Skeletal muscle tissue (tissue), 5 donors: ENCODE measurements at places on chromosomes 12 and 14. TPM values are rescaled to one million over a fixed set of nuclear protein-coding genes. Genes with fewer than 3 reads are reported as not detected.

Gene NRIP2
- 1.0 TPM for total RNA-seq

Gene TMEM233
- 1.0 TPM for total RNA-seq

Gene GCN1
- total RNA-seq: 87.2 TPM

Gene TBX5
- 2.1 TPM for total RNA-seq

Gene GARIN6
- not detected for total RNA-seq

Gene SLC39A5
- not detected for total RNA-seq

Gene CLEC4C
- total RNA-seq: not detected

Gene MDGA2
- 2.1 TPM for total RNA-seq

Gene RD3L
- not detected for total RNA-seq

Gene RHEBL1
- total RNA-seq: 0.52 TPM

Gene PRB2
- not detected for total RNA-seq

Gene IFNG
- not detected for total RNA-seq

Gene PAX9
- 0.52 TPM for total RNA-seq

Gene SYNE3
- total RNA-seq: 21.4 TPM

Gene PRPF40B
- total RNA-seq: 7.3 TPM

Gene SYT1
- total RNA-seq: 2.1 TPM

Gene ETFBKMT
- total RNA-seq: 2.1 TPM

Gene GALNT6
- total RNA-seq: 1.6 TPM

Gene SALL2
- 5.2 TPM for total RNA-seq

Gene CAPZA3
- not detected for total RNA-seq

Gene AMIGO2
- 1.6 TPM for total RNA-seq

Gene ASCL1
- total RNA-seq: not detected

Gene B4GALNT3
- 4.2 TPM for total RNA-seq

Gene MORN3
- total RNA-seq: under 0.01 TPM

Gene CLEC2A
- not detected for total RNA-seq

Gene LUM
- 396 TPM for total RNA-seq
